ENCODE measurements at places on chromosomes 2 and 18.
A peak's percentile ranks its signal among the peaks of the same experiment; 100 is the strongest.

- DNase-seq, result no peak
Observed at GRCh38 chr2:9778012-9778411, 65.3 kb upstream of the TAF1B start.

- DNase-seq, result no peak
Observed at GRCh38 chr2:239048736-239049135, 200.9 kb downstream of the TWIST2 start.

DNA sequence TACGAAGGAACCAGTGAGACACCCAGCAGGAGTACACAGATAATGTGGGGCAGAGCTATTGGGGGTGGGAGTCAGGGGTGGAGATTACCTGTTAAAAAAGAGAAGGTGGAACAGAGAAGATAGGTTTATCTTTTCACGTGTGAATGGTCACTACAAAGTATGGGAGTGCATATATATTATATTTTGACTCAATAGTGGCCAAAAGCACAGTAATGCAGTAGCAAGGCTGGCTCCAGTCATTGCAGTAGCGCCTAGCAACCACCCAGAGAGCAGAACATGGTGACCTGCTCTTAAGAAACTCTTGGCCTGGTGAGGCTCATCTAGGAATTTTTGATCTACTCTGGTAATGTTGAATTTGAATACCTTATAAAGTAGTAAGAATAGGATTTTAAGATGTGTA is 1.0 kb downstream of the IMPACT start:
- DNase-seq, result no peak

GRCh38 chr18:25350489-25351251 is 1.3 kb downstream of the ZNF521 start:
- DNase-seq, result no peak

DNA sequence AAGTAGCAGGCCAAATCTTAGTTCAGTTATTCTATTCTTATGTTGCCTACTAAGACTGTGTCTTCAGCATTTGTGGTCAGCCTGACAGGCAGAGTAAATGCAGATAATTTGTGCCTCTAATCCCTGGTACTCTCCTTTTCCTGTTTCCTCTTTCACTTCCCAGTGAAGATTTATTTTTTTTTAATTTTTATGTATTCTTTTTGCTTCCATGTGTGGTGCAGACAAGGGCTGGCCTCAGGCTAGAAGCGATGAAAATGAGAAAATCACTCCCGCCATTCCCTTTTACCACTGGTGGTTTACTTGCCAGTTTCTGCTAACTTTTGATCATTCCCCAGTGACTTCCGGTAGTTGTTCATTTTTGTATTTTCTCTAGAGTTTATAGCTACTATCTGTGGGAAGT is 30.9 kb downstream of the DSEL start:
- DNase-seq, result no peak

- no peak for DNase-seq
Observed at GRCh38 chr2:185179743-185180142, 558.9 kb upstream of the FSIP2 start.

GRCh38 chr2:24743924-24744323 is 49.3 kb downstream of the PTRHD1 start:
- no peak for DNase-seq

GRCh38 chr18:79871026-79871390 is 73.3 kb downstream of the KCNG2 start:
- DNase-seq, result no peak

GRCh38 chr2:11481789-11482472 is 16.0 kb upstream of the E2F6 start:
- DNase-seq, result no peak

DNA sequence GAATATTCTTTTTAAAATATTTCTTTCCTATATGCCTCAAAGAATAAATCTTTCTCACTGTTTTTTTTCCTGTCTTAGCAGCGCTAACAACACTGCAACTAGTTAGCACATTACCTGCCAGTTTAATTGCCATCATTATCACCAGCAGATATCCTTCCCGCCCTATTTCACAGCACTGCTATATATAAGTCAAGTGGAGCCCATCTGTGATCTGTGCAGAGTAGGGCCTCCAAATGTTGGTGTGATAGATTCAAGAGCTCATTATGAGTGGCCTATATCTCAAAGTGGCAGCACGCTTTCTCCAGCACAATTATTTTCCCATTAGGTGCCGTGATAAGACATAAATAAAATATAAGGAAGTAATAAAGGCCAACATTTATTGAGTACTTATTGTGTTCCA is 19.8 kb upstream of the RGPD4 start:
- no peak for DNase-seq

- no peak for DNase-seq
Observed at GRCh38 chr2:210003359-210003758, 921 bp downstream of the RPE start.

DNA sequence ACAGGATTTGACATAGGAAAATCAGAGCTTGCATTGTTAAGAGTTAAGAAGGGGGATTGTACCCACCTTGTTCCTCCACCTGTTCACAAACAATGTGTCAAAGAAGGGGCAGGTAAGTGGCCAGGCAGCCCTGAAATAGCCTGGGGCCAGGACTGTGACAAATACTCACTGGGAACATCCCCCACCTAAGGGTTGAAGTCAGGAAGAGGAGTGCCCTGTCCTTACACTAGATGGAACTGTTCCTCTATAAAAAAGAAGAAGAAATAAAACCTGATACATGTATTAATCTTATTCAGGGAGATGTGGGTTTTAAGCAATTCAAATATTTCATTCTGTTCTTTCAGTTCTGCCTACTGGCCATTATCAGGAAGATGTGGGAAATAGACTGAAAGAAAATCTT is 41.9 kb downstream of the TACR1 start:
- DNase-seq, result peak; percentile 45

- DNase-seq, result no peak
Observed at GRCh38 chr2:85009019-85009618, 38.2 kb downstream of the KCMF1 start.

- DNase-seq, result no peak
Observed at GRCh38 chr2:181183878-181184542, 203.6 kb downstream of the UBE2E3 start.

DNA sequence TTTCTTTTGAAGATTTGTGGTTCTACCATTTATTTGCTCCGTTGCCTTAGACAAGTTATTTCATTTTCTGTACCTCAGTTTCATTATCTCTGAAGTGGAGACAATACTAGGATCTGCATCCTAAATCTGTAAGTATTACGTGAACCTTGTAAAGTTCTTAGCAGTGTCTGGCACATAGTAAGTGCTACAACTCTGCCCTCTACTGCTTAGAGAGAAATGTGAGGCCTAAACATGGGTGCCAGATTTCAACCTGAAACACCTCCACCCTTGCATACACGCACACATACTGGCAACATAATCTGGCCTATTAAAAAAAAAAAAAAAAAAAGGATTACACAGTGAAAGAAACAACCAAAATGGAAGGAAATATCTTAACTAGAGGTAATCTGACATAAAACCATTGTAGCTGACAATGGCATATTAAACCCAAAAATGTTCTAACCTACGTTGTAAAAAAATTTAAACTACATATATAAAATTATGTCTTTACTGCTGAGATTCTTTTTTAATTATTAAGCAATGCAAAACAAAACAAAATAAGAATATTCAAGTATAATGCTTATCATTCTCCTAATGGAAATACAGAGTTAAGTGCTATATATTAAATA is 132.6 kb downstream of the MAP2 start:
- DNase-seq, result peak; percentile 70

DNA sequence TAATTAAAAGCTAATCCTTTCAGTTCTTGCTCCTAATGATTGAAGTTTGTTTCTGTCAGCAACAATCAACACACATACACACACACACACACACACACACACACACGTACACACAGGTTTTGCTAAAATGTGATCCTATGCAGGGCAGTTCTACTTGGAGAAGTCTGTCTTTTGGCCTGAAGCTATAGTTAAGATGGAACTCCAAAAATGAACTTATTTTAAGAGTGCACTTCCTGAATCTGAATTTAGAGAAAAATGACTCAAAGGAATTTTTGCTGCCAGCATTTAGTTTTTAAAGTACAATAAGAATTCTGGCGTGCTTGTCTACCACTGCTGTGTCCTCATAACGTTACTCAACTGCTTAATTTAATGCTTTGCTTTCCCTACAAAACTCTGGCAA is 6.6 kb downstream of the GALNT5 start:
- DNase-seq, result no peak

- DNase-seq, result no peak
Observed at GRCh38 chr2:239726091-239726591, 299.0 kb downstream of the NDUFA10 start.

DNA sequence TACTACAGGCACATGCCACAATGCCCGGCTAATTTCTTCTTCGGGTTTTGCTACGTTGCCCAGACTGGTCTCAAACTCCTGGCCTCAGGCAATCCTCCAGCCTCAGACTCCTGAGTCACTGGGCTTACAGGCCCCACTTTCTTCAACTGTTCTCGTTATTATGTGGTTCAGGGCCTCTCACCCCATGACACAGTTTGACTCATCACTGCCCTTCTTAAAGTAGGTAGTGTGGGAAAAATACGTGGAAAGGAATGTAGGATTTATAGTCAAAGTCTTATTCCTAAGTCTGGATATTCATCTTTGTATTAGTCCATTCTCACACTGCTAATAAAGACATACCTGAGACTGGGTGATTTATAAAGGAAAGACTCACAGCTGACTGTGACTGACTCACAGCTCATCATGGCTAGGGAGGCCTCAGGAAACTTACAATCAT is 19.4 kb downstream of the CENPA start:
- DNase-seq, result peak; percentile 24

- DNase-seq, result no peak
Observed at GRCh38 chr2:108616318-108616717, 82.0 kb downstream of the LIMS1 start.

DNA sequence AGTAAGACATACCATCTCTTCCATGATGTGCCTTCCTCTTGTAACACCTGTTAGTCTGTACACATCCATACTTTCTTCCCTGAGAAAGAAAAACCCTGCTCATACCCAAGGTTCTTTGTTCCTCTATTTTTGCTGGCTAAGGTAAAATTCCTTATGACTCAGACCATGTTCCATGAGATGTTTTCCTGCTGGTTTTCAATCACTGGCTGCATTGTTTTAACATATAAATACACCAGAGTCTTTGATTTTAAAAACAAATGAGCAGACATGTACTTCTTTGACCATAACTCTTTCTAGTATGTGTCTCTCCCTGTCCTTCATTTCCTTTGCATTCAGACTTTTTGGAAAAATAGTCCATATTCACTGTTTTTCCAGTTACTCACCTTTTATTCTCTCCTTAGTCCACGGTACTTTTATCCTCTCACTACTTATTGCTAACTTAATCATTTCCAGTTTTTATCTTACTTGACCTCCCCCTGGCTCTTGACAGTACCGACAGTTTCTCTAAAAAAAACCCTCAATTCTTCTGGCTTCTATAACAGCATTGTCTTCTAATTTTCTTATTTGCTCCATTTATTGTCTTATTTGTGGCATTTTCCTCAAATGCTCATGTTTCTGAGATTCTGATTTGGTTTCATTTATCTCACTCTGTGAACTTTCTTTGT is 4.3 kb downstream of the VAPA start:
- peak; percentile 73 for DNase-seq

DNA sequence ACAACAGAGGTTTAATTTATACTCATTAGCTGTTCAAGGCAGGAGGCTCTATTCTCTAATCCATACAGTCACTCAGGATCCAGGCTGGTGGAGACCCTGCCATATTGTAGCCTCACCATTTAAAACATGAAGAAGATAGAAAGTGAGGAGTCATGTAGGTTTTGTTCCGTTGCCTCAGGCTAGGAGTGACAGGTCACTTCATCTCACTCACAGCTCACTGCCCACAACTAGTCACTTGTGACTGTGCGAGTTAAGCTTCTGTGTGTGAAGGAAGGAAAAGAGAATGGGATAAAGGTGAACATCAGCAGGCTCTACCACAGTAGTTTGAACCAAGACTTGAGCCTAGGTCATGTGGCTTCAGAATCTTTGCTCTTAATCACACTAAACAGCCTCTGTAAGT is 9.0 kb upstream of the IGFBP2 start:
- DNase-seq, result no peak

GRCh38 chr2:155043097-155043496 is 344.6 kb downstream of the KCNJ3 start:
- DNase-seq, result no peak

DNA sequence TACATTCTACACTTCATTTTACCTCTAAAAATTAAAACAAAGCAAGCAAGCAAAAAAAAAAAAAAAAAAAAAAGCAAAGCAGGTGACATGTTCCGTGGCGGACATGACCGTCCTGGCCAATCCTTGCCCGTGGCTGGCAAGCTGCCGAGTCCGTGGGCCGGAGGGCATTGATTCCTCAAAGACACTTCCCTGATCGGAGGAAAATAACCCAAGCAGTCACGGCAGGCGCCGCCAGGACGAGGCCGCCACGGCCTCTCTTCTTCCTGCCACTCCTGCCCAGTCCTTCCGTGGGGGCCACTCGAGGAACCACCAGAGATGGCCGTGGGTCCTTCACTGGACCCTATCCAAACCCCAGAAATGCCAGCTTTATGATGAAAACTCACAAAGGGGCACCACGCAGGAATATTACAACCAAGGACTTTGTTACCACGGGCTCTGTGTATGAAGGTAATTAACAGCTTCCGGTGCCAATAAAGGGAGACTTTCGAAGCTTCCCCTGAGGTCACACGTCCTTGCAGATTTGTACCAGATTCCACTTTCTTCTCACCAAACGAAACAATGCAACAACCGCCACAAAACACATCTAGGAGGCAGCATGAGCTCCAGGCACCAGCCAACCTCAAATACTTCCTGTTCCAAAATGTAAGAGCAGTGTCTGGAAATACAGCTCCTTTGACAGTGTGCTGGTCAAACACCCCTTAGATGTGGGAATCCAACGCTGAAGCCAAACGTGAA is 170.3 kb downstream of the HDAC4 start:
- DNase-seq, result no peak

GRCh38 chr2:227423656-227424499 is 36.1 kb upstream of the SCYGR1 start:
- DNase-seq, result no peak

- no peak for DNase-seq
Observed at GRCh38 chr2:152283392-152283791, 51.6 kb upstream of the FMNL2 start.
